Fibroblast of skin of scalp (primary cell): ENCODE measurements at places on chromosomes 2 and 18.

DNA sequence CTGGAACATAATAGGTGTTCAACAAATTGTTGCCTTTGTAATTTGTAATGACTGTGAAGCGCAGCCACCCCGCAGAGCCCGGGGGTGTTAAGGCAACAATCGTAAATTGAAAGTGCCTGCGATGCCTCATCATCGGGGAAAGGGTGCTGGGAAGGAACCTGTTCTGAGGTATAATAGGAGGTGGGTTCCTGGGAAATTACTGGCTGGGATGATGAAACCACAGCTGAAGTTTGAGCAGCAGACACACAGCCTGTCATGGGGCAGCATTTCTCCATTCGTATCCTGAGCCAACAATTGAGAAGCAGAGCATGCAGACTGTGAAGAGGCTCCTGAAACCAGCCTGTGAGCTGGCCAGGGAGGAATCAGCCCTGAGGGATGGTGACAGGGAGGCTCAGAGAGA lies 404.0 kb upstream of the MYT1L start:
- no peak for DNase-seq

DNA sequence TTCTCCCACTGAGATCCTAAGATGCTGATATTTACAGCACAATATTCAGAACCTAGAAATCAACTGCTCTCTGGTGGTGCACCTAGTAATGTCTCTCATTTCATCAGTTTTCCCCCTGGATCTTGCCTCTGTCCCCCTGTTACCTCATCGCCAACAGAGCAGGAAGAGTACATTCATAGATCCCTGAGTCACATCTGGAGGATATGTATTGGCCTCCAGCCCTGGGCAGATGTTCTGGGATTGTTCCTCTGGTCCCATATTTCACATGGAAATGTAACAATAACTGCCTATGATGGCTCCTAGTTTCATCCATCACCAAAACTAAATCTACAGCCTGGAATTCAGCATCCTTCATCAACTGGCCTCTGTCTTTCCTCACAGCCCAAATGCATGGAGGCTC lies 278.8 kb upstream of the SLC14A2 start:
- no peak for DNase-seq

DNA sequence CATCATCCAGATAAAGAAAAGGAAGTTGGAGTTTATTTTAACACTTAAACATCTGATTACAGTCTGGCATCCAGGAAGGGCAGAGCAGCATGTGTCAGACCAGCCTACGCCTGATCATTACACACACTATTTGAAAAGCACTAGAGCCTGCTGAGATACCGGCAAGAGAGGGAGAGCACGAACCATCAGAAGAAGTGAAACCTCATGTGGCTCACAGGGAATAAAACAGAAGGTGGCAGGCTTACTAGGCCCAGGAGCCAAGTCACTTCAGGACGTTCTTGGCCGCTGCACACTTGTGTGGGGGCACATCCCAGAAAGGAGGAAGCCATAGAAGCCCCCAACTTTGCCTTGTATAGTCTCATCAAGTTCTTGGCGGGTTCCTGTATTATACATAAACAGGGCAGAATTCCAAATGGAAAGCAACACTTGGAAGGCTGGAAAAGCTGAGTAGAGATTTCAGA lies 105.5 kb downstream of the UGGT1 start:
- no peak for DNase-seq

DNA sequence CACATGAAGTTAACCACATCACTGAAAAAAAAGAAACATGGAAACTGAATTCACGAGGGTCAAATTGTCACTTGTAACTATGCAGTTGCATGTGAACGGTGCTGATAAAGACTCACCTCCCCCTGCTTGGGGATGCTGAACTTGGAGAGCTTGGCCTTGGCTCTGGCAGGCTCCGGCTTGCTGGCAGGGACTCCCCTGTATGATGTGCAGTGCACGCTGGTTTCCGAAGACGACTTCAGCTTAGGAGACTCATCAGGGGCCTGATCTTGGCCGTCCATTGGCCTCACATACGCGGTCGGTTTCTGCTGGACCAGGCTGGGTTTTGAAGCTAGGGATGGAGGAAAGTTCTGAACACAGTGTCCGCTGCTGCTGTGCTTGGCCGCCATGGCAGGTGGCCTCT lies 135.9 kb downstream of the AFF3 start:
- DNase-seq = no peak

- DNase-seq = peak; percentile 99
These were observed 319 bp upstream of the EN1 start for GRCh38 chr2:118847762-118848172.

- no peak for DNase-seq
These were observed 20.7 kb downstream of the SLC14A2 start for GRCh38 chr18:45635893-45636509.

- no peak for DNase-seq
These were observed 150.3 kb upstream of the NDUFV2 start for GRCh38 chr18:8952174-8952573.

DNA sequence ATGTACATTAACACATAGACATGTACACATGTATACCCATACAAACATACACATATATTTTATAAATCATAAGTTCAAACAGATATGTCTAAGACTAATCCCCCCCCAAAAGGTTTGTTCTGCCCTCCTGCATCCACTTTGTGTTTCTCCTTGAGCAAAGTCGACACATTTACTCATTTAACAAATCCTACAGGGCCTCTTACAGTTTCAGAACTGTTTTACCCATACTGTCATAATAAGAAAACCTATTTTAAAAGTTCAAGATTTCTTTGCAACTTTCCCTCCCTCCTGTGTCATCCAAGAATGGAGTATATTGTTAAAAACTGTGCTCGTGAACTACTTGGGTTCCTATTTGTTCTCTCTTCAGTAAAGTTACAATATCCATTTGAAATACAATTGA lies 166.7 kb downstream of the L3MBTL4 start:
- DNase-seq = no peak

- no peak for DNase-seq
These were observed 4.3 kb upstream of the SH3BP4 start for GRCh38 chr2:234947556-234947955.

DNA sequence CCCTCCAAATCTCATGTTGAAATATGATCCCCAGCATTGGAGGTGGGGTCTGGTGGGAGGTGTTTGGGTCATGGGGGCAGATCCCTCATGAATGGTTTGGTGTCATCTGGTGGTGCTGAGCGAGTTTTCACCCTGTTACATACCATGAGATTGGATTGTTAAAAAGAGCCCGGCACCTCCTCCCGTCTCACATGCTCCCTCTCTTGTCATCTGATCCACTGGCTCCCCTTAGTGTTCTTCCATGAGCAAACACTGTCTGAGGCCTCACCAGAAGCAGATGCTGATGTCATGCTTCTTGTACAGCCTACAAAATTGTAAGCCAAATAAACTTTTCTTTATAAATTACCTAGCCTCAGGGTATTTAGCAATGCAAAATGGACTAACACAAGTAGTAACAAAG lies 405.0 kb upstream of the SLC39A10 start:
- DNase-seq = no peak

DNA sequence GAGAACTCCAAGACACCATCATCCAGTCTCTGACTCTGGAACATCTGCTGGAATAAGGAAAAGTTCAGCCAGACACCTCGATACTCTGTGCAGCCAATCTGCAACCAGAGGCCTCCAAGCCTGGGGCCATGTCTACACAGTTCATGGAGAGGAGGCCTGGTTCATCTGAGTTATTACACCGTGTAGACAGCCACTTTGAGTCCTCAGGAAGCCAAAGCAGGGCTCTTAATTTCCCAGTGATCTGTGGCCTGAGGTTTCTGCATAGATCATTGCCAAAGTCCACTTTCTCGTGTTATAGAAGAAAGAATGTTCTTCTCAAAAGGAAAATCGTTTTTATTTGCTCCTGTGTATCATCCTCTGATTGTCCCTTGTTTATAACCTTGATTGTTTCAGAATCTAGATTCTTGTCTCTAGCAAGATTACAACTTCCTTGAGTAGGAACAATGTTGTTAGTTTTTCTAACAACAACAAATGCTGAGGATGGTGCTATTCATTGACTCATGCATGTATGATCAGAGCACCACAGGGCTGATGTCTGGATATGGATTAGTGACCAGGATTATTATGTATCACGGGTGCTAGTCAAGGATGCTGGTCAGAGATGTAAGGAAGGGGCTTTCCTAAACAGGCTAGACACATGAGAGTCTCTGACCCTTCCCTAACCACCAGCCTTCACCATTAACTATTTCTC lies 30.7 kb upstream of the MARCO start:
- no peak for DNase-seq

DNA sequence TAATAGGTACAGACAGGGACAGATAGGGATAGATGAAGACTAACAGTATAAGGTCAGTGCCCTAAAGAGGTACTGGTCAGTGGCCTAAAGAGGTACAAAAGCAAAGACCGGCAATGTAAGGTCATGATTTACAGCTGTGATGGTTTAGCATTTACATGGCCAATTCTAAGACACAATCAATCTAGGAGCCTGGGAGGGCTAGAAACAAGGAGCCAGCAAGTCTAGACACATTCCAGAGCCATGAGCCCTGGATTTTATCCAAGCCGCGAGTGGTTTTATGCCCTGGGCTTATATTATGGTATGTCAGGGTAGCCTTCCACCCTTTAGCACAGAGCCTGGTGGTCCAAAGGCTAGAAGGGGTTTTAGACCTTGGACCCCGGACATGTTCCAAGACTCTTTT lies 124.2 kb downstream of the CBLN2 start:
- peak; percentile 55 for DNase-seq

GRCh38 chr2:180690611-180691010 lies 289.8 kb upstream of the UBE2E3 start:
- peak; percentile 18 for DNase-seq

GRCh38 chr2:239339726-239340601 lies 60.9 kb downstream of the HDAC4 start:
- DNase-seq = no peak

- DNase-seq = no peak
These were observed 363.8 kb downstream of the NCKAP5 start for GRCh38 chr2:133204421-133204820.

DNA sequence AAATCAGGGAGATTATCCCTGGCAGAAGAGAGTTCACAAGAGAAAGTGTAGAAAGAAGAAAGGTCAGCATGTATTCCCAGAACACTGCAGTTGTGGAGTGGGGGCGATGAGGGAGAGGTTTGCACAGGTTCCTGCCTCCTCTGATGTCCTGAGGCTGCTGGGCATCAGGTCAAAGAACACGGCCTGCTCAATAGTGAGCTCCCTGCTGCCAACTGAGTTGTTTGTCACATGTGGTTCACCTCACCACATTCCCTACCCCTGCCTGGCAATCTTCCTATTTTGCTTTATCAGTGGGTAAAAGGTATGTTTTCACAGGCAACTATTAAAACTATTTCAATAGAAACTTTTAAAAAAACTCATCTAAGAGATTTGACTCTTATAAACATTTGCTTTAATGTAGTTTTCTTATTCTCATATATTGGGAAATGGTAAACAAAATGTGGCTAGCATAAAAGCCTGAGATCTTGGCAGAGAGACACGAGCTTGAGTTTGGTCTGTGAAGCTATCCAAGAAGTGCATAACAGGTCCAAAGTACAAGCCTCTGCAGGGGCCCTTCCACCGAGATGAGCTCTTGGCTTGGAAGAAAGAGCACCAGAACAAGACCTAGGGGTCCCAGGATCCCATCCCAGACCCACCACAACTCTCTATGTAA lies 123.9 kb upstream of the SRD5A2 start:
- no peak for DNase-seq

- no peak for DNase-seq
These were observed 49.3 kb downstream of the MMADHC start for GRCh38 chr2:149538138-149538833.

DNA sequence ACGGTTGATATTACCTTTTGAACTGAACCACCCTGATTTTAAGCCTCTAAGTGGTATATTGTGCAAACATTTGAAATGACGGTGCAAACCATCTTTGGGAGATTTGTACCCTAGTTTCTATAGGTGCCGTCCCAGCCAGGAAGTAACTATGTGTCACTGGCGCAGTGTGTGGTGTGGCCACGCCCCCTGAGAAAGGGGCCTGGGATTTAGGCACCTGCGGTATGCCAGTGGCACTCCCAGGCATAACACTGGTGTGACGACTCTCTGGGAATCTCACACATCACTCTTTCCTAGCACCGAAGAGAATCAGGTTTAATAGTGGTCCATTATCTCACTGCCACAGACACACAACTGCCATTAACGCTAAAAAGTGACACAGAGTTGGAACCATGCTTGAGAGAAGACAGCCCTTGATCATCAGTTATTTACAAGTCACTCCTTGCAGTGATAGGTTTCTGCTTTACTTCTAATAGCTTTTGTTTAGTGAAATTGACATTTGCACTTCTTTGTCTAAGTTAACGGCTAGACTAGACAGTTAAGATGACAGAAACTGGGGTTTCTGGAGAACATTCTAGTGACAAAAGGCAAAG lies 11.1 kb downstream of the AQP4 start:
- no peak for DNase-seq

GRCh38 chr2:220334871-220335590 lies 707.6 kb downstream of the SLC4A3 start:
- no peak for DNase-seq

GRCh38 chr2:136226903-136227302 lies 109.0 kb upstream of the CXCR4 start:
- no peak for DNase-seq

GRCh38 chr2:236175548-236176150 lies 7.5 kb upstream of the GBX2 start:
- no peak for DNase-seq

DNA sequence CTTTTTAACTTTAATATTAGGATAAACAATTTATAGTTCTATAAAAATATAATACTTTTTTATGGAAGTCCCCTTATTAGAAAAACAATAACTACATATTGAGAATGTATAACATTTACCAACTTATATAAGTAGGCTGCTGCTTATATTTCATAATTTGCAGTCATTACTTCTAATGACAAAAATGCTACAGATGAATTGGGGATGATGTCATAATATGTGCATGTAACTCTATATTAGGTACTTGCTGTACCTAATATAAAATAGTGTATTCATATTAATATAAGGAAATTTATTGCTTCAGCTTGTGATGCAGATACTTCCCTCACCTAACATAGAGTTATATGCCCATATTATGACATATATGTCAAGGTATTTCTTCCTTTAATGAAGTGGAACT lies 100.7 kb downstream of the GALNT13 start:
- DNase-seq = no peak

DNA sequence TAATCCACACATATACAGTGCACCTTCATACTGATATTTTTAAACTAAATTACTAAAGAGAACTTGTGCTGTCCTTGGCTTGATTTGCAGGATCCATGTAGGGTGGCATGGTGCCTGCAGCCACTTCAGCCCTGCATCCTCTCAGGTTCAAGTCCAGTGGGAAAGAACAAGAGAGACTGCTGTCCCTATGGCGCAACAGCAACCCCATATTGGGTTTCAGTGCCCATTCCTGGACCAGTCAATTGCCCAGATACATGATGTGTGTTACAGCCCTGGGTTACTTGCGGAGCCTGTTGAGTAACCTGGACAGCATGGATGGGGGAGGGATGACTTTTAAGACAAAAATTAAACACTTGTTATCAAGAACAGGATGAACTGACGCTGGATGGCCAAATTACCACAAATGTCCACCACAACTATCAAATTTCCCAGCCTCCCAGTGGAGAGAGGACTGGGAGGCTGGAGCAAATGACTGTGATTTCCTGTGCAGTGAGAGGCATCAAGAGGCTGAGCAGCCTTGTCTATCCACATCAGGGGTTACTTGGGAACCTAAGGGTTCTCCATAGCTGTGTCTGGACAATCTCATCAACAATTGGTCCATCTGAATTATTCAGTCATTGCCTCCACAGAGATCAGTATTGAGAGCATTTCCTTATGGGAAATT lies 162.0 kb downstream of the CAPN13 start:
- DNase-seq = no peak
